ENCODE measurements at places on chromosomes 11 and 22.

DNA sequence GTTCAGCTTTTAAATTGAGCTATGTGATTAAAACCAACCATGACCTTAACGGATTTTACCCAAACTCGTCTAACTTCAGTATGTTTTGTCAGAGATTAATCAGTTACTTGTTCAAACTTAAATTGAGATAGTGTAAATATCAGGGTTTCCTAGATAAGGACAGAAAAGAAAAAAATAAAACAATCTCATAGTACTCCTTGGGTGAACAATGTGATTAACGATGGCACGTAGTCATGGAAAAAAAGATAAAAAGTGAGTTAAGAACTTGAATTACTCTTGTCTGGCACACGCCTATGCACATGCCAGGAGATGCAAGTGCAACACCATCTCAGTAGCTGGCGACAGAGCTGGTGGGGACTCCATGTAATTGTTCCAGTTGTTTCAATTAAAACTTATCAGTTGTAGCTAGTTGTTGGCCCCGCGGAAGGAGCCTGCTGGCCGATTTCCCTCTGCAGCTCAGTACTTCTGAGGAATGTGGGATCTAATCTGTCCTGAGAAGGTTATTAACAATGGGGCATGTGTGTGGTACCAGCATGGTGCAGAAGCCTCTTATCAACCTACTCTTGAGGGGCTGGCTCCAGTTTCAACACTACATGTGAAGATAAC lies 3.0 kb downstream of the RASSF10 start:
- no peak for DNase-seq

- no peak for DNase-seq
Measured at GRCh38 chr11:69251639-69252489, 42.1 kb upstream of the MYEOV start.

GRCh38 chr11:2093575-2094353 lies 45.4 kb downstream of the IGF2 start:
- no peak for DNase-seq

GRCh38 chr22:37672920-37673455 lies 2.4 kb upstream of the LGALS1 start:
- DNase-seq: no peak

DNA sequence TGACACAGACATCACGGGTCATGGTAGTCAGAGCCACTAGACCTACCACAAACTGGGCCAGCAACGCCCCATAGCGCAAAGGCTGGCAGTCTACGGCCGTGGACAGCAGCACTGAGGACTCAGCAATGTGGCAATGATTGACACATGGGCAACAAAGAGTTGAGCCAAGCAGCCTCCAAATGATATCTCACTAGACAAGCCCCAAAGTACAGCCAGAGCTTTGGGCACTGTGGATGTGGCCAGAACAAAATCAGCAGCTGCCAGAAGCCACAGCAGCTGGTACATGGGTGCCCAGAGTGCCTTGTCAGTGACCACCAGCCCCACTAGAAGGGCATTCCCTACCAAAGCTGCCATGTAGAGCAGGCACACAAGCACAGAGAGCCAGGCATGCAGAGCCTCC lies 11.2 kb upstream of the UBQLNL start:
- no peak for DNase-seq

GRCh38 chr11:111417011-111417765 lies 38.1 kb upstream of the POU2AF1 start:
- DNase-seq: no peak

DNA sequence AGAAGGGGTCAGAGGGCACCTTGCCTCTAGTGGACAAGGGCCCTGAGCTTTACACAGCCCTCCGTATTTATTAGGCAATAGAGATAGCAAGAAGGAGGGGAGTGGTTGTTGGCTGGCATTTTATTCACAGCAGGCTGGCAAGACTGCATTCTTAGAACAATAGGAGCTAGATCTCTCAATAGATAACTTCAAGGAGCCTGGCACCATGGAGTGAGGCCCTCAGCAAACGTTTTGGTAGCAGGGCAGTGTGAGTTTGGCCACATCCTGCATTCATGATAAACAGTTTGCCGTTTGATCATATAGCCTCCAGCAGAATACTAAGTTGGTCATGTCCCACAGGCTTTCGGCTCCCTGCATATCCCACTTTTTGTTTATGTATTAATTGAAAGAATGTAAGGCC lies 31.6 kb downstream of the OR10A6 start:
- no peak for DNase-seq

- DNase-seq: peak; percentile 81
Measured at GRCh38 chr11:84969103-84969502, 658.0 kb downstream of the DLG2 start.

DNA sequence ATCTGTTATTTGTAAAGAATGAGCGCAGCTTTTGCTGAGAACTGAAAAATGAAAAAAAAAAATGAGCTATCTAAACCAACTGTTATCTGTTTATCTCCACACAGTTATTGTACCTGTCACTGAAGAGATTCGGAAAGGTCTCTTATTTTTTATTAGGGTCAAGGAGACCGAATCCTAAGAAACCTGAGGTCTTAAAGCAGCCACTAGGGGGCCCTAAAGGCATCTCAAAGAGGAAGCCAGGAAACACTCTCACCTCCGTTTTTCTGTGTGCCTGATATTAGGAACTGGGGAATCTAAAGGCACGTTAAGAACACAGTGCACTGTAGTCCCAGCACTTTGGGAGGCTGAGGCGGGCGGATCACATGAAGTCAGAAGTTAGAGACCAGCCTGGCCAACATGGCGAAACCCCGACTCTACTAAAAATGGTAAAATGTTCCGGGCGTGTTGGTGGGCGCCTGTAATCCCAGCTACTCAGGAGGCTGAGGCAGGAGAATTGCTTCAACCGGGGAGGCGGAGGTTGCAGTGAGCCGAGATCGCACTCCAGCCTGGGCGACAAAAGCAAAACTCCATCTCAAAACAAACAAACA lies 3.5 kb upstream of the LARGE1 start:
- peak; percentile 69 for DNase-seq

GRCh38 chr11:69352715-69353319 lies 58.9 kb downstream of the MYEOV start:
- DNase-seq: peak; percentile 90

- DNase-seq: no peak
Measured at GRCh38 chr11:99632969-99633368, 612.2 kb downstream of the CNTN5 start.

- no peak for DNase-seq
Measured at GRCh38 chr22:47902646-47903180, 1140.3 kb downstream of the TBC1D22A start.

- DNase-seq: no peak
Measured at GRCh38 chr11:26285608-26286007, 46.3 kb upstream of the ANO3 start.

DNA sequence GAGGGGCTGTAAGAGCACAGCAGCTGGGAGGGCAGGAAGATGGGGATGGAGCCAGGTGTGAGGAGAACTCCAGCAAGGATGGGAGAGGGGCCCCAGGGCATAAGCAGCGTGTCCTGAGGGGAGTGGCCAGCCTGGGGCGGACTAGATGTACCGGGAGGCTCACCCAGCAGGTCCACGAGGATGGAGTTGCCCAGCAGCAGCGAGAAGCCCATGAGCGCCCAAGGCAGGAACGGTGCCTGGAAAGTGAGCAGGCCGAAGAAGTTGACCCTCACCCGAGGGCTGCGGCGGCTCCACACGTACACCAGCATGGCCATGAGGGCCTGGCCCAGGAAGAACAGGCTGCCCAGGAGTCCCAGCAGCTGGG lies 1.3 kb downstream of the DERL3 start:
- DNase-seq: no peak

DNA sequence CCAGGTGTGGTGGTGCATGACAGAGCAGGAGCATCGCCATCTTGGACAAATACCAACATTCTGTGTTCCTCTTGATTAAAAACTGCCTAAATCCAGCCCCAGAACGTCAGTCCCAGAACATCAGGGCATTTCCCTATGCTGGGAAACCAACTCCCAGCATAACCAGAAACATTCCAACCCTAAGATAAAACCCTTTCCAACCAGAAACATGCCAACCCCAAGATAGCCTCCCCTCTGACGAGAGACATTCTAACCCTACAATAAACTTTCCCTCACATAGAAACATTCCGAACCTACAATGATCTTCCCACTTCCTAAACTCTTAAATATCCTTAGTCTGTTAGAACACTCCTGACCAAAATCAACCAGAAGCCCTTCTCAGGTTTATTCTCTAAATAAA lies 11.6 kb downstream of the PLAAT4 start:
- DNase-seq: no peak

- no peak for DNase-seq
Measured at GRCh38 chr22:37916311-37916710, 10.2 kb downstream of the MICALL1 start.

DNA sequence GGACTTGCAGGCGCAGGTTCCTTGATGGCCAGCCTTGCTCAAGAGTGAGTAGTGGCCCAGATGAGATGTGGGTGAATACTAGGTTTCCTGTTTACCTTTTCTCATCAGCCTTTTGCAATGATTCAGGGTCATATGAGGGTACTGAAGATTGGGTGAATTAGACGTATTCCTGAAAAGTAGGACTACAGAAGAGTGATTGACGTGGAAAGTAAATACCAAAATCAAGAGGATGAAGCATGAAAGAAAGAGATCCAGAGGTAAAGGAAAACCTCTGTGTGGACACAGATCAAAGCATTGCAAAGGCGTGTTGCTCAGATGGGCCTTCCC lies 59.9 kb downstream of the CYB5R2 start:
- DNase-seq: no peak

All from fibroblast of skin of abdomen (primary cell).